Stimulated activated naive B cell treated with anti-CD40 and anti-IgM and Interleukin-4, amounts not matched to agents 10 μg/mL and 1 μg/mL and 100 μg/mL, for 72 hours (primary cell): ENCODE measurements at places on chromosomes 3 and 15.

DNA sequence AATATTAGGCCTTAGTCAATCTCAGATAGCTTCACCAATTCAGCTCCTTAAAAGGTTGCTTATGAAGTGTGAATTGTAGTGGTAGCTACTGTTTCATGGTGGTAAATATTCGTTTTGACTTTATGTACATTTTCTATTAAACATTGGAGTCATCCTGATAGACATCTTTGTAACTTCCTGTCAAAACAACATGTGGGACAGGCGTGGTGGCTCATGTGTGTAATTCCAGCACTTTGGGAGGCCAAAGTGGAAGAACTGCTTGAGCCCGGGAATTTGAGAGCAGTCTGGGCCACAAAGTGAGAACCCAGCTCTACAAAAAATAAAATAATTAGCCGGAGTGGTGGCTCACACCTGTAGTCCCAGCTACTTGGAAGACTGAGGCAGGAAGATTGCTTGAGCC is 2.0 kb upstream of the TRIM59 start:
- DNase-seq: no peak

DNA sequence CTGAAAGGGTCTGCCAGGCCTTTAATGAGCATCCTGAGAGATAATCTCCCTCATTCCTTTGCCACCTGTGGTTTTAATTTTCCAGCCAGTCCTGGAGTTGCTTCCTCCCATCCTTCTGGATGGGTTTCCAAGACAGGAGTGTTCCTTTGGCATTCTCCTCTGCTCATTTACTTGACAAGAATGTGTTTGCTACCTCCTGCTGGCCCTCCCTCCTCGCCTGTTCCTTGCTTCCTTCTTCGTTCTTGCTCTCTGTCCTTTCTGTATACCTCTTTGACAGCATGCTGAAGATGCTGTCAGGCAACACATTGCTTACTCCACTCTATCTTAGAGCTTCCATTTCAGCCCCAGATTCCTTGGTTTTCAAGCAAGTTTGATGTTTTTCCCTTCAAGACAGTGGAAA is 46.0 kb downstream of the ERC2 start:
- DNase-seq: no peak

GRCh38 chr15:52745326-52746161 is 44.6 kb downstream of the ONECUT1 start:
- no peak for DNase-seq

DNA sequence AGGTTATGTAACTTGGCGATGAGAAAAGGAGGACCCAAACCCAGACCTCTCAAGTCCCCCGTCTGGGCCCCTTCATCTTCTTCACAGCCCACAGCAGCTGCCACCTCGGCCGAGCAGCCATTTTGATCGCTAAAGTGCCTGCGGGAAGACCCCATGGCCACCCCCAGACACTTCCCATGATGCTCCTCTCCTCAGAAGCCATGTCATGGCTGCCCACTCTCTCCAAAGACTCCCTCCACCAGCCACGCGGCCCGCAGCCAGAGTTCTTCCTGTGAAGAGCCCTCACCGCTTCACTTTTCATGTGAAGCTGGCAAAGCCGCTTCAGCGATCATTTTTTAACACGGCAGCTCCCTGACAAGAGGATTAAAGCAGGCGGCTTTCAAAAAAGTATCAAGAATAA is 335.2 kb downstream of the RORA start:
- DNase-seq: no peak

DNA sequence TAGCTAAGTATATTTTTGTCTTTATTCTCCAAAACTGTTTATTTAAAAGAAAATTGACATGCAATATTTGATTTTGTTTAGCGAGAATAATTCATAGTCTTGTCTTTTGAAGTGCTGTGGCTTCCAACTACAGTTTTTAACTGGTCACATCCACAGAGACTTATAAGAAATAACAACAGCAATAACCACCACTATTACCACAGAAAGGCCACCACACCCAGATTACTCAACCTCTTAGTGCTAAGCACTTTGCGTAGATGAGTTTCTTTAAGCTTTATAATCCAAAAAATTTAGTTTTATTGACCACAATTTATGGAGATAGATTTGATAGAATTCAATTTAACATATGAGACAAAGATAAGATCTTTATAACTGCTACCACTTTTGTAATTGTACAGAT is 468.4 kb upstream of the UBE2E2 start:
- no peak for DNase-seq

- DNase-seq: no peak
These were observed 13.9 kb downstream of the ITGB5 start for GRCh38 chr3:124873226-124873625.

- DNase-seq: no peak
These were observed 130.4 kb upstream of the ATP10A start for GRCh38 chr15:25993506-25993905.

DNA sequence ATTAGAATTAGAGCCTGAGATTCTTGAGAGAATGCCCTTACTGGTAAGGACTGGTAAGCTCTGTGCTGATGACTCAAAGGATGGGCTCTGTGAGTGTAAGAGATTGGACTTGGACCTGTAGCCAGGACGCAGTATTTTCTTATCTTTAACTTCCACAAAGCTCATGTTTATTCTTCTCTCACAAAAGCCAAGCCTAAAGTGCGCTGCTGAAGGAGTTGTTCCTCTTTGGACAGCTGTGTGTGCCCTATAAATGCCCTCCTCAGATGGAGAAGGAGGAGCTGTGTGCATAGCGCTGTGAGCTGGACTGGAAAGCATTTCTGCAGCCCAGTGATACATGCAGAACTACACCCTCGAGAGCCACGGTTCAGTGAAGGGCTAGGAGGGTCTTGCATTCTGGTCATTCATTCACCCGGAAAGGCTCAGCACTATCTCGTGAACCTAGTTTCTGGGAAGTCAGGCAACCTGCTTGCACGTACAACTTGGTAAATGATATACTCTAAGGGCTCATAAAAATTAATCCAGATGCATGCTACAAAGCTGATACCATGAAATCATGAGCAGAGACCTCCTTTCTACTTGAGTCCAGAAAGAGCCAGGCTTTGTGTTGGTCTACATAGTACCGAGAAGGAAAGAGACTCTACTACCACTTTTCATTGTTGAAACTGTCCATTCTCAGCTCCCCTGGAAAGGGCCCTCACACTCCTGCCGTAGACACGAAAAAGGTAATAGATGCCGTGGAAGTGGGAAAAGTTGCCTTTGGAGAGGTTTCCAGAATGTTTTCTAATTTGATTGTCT is 103.0 kb upstream of the TBL1XR1 start:
- DNase-seq: peak; percentile 14

DNA sequence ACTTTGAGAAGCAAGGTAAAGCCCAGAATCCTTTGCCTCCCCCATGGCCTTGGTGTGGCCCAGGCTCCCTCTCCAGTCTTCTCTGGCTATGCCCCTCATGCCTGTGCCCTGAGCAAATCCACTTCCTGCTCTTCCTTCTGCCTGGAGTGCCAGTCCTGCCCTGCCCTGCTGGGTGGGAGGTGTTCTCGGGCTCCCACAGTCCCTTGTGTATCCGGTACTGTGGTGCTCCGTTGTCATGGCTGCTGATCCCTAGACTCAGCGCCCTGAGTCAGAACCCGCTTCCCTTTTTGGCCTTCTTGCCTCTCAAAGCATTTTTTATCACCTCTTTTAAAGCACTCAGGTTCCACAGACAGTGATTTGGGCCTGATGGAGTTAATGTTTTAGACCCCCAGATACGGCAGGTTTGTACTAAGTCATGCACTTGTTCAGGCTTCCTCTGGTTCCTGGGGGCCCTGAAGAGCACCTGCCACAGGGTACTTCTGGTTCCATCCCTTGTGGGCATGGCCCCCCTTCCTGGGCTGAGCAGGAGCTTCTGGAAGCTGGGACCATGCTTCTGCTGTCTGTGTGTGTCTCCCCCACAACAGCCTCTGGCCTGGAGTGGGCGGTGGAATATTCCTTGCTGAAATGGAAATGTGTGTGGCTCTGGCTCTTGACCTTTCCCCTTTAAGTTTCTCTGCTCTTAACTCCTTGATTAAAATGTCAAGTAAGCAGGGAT is 29.6 kb upstream of the ADAMTS7 start:
- DNase-seq: peak; percentile 13

DNA sequence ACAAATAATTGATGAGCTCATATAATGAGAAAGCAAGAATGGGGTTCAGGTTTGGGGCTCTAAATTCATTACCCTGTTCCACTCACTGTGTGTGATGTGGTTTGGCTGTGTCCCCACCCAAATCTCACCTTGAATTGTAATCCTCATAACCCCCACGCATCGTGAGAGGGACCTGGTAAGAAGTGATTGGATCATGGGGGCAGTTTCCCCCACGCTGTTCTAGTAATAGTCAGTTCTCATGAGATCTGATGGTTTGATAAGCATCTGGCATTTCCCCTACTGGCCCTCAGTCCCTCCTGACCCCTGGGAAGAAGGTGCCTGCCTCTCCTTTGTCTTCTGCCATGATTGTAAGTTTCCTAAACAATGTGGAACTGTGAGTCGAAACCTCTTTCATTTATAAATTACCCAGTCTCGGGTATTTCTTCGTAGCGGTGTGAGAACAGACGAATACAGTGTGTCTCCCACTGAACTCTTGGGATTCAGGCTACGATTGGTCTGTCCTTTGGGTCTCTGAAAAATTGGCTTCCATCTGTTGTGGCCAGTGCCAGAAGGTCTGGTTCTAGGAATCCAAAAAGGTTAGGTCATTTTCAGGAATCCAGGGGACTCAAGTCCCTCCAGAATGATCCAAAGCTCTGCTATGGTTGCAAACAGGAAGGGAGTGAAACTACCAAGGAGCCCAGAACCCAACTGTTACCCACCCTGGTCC is 87.7 kb downstream of the XXYLT1 start:
- DNase-seq: no peak

DNA sequence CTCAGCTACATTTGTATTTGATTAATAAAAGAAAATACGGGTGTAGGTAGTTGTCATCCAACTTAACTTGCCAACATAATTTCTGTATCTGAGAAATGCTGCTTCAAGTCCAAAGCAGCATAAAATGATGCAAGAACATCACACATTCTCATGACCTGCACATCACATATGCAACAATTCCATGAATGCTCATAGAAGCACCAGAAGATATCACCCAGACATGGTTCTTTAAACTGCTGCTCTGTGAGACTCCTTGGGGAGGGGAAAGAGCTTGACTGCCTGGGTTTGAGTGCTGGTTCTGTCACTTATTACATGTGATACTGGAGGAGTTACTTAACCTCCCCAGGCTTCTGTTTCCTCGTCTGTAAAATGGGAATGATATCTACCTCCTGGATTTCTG is 39.4 kb downstream of the CHST14 start:
- DNase-seq: no peak

DNA sequence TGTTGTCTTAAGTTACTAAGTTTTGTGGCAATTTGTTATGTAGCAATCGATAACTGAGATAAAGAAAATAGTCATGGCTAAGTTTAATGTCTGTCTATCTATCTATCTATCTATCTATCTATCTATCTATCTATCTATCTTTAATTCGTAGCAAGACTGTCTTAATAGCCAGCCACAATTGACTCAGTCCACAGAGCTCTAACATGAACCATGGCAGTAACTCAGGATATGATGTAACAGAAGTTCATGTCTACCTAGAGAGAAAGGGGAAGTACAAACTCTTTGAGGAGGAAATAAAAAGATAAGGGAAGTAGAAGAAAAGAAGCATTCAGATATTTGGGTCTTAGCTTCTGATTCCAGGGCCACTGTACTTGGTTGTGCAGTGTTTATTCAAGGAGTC is 61.5 kb upstream of the FNDC3B start:
- DNase-seq: no peak

GRCh38 chr3:9121366-9122001 is 128.0 kb downstream of the SRGAP3 start:
- DNase-seq: no peak

DNA sequence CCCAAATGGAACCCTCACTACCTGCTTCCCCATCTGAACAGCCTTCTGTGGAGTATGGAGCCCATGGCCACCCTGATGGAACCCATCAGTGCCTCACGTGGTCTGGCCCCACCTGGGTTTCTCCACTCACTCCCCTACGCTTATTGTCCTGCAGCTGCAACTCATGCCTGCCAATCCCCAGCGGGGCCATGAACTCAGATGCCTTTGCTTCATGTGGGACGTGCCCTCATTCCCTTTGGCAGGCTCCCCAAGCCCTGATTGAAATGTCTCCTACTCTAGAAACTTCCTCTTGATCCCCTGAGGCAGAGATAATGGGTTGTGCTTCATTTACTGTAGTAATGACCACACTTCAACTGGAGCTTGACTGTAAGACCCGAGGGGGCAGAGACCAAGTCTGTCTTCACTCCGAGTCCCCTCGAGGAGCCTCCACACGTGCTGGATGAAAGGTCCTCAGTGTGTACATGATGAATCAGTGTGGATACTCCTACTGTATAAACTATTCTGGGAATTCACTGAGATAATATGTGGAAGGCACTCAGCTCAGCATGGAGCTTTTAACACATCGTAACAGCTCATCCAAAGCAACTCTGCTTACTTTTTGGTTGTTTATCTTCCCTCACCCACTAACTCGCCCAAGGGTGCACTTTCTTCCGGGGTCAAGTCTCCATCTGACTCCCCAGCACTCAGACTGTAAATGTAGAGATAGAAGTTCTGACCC is 232.8 kb upstream of the BHLHE40 start:
- DNase-seq: no peak

- DNase-seq: no peak
These were observed at the start of gene PROK2 for GRCh38 chr3:71784914-71785531. PROK2 (minus strand) TSS chr3:71785148; CDS start chr3:71785052, 96 bp downstream.

DNA sequence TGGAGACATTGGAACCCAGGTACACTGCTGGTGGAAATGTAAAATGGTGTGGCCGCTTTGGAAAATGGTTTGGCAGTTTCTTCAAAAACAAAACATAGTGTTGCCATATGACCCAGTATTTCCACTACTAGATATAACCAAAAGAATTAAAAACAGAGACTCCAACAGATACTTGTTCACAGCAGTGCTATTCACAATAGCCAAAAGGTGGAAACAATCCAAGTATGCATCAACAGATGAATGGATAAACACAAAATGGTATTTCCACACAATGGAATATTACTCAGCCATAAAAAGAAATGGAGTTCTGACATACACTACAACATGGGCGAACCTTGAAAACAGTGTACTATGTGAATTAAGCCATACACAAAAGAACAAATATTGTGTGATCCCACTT is 59.4 kb upstream of the TIMP4 start:
- DNase-seq: no peak

- no peak for DNase-seq
These were observed 18.8 kb upstream of the CELF6 start for GRCh38 chr15:72338617-72339321.

GRCh38 chr15:92429378-92430068 is 35.8 kb downstream of the ST8SIA2 start:
- DNase-seq: no peak

GRCh38 chr15:31296219-31296645 is 30.4 kb upstream of the KLF13 start:
- no peak for DNase-seq

- DNase-seq: no peak
These were observed 4.1 kb downstream of the UBE2E1 start for GRCh38 chr3:23809840-23810342.

GRCh38 chr15:35624881-35625280 is 78.9 kb upstream of the DPH6 start:
- DNase-seq: no peak
